Cerebellar nuclear complex (tissue), 1 donor: ENCODE measurements at places on chromosomes 12 and 14.

GRCh38 chr12:9947674-9948073, 15.5 kb upstream of the CLEC2A start:
- no peak for DNase-seq

GRCh38 chr12:121424624-121424975, 24.7 kb downstream of the RNF34 start:
- DNase-seq, result no peak

DNA sequence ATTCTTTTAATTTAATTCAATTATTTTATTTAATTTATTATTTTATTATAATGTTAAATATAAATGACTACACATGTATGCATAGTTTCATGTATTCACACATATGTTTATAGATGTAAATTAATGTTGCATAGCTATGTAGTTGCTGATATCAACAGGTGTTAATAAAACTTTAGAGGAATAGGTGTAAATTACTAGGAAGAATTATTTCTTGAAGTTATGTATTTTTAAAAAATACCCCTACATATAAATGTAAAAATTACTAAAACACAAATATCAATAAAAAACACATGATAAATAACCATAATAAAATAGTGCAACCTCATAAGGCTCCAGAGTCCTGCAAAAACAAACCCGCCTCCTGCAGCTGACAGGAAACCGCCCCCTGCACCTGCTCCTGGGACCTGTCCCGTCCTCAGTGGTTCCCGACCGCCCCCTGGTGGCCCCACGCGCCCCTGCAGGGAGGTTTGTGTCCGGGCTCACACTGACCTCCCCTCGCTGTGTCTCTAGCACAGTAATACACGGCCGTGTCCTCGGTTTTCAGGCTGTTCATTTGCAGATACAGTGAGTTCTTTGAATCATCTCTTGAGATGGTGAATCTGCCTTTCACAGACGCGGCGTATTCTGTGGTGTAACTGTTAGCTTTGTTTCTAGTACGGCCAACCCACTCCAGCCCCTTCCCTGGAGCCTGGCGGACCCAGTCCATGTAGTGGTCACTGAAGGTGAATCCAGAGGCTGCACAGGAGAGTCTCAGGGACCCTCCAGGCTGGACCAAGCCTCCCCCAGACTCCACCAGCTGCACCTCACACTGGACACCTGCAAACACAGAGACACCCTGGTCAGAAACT, 1264.0 kb downstream of the TMEM121 start:
- DNase-seq, result no peak

DNA sequence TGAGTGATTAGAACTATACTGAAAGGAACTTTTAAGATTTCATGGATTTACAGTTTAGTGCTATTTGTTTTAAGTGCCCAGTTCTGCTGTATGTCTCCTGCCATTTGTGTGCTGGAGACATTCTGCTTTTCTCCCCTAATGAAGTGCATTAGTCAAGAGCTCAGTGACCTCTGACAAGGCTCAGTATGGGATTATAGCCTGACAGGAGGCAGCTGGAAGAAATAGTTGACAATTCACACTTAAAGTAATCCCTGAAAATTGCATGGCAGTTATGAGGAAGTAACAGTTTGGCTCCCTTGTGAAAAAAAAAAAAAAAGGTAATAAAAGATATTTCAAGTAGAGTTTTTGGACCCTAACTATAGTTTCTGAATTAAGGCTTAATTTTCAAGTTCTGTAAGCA, 70.3 kb downstream of the ALX1 start:
- no peak for DNase-seq

DNA sequence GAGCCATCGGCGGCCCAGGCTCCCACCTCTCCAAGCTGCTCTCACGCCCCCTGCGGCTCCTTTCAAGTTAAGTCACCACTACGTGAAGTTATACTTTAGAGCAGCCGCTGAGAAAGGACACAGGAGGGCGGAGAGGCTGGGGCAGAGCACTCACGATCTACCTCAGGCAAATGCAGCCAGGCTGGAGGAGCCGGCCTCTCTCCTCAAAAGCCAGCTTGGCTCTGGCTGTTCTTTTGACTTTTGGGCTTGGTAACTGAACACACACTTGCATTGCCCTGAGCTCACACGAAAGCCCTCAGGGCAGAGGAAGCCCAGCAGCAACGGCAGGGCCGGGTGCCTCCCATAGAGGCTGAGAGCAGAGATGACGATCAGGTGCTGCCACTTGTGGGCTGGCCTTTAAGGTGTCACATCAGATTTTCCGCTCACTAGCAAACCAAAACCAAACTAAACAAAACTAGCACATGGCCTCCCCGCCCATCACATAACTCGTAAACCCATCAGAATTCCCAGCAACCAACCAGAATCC, 75.2 kb downstream of the PITPNM2 start:
- no peak for DNase-seq
